ENCODE measurements at places on chromosomes 3 and 15.

DNA sequence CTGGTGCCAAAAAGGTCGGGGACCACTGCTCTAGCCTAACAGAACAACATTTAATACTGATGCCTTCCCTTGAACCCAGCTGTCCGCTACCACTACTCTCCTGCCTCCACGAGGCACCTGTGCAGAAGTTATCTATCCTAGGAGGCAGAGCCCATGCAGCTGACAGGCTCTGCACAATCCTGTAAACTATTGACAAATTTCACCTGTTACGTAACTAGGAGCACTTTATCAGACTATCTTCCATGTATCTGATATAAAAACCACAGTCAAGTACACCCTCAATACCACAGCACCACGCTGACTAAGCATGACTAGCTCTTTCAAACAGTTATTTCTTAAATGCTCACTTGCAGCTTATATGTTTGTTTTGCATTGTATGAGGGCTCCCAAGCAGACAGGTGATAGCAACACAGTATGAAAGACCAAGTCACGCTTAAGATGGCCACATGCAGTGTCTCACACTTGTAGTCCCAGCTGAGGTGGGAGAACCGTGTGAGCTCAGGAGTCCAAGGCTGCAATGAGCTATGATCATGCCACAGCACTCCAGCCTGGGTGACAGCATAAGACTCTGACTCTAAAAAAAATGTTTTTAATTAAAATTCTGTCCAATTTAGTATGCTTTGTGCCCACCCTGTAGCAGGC lies 4.5 kb upstream of the IL17RC start:
- H3K27ac ChIP-seq = no peak overlapping the region
- peaks cover 10% of the 10 kb centered on the region for H3K27me3 ChIP-seq

DNA sequence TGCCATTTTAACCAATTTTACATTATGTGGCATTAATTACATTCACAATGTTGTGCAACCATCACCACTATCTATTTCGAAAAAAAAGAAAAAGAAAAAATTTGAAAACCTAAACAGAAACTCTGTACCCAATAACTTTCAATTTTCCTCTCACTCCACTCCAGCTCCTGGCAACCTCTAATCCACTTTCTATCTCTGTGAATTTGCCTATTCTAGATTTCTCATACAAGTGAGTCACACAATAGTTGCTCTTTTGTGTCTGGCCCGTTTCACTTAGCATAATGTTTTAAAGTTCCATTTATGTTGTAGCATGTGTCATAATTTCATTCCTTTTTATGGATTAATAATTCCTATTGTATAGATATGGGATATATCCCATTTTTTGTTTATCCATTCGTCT lies 53.3 kb upstream of the TBC1D5 start:
- peaks cover 7% of the 10 kb centered on the region for H3K36me3 ChIP-seq
- H3K4me3 ChIP-seq = no peak overlapping the region
- no peaks in the 10 kb centered on the region for H3K4me1 ChIP-seq
- no peaks in the 10 kb centered on the region for H3K27me3 ChIP-seq
- H3K27ac ChIP-seq = no peak overlapping the region

GRCh38 chr15:53522991-53523390 lies 236.5 kb downstream of the WDR72 start:
- H3K36me3 ChIP-seq = no peaks in the 10 kb centered on the region
- H3K27me3 ChIP-seq = no peaks in the 10 kb centered on the region
- H3K4me3 ChIP-seq = no peak overlapping the region
- no peaks in the 10 kb centered on the region for H3K4me1 ChIP-seq

DNA sequence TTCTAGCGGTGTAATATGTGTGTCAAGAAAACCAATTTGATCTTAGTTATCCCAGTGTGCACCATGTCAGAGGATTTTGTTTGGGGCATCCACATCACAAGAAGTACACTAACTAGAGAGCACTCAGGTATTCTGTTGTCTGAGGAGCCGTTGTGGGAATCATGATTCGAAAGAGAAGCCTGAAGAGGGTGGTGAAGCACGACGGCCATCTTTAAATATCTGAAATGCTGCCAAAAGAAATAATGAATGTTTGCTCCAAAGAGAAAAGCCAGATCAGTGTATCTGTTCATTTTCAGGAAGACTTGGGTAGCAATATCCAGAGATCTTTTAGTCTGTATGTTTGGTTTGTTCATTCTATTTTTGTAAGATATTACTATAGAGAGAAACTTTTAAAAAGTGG lies 180.7 kb downstream of the KLHL25 start:
- H3K4me3 ChIP-seq = no peak overlapping the region
- H3K36me3 ChIP-seq = peaks cover 31% of the 10 kb centered on the region
- H3K27ac ChIP-seq = no peak overlapping the region
- DNase-seq = no peak
- peaks cover 8% of the 10 kb centered on the region for H3K4me1 ChIP-seq
- no peaks in the 10 kb centered on the region for H3K27me3 ChIP-seq

DNA sequence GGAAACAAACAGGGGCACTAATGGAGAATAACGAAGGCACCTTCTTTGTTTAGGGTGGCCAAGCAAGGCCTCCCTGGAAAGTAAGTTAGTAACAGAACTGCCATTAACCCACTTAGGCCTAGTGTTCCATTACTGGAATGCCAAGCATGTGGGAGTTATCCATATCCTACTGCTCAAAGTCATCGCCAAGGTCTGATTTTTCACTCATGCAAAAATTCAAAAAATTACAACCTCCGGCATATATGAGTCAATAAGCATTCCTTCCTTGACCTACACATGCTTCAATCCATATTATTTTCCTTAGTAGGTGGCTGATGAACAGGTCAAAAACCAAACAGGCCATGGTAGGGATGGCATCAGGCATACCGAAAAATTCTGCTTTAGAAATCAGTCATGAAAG lies 1097.2 kb downstream of the FHIT start:
- H3K4me3 ChIP-seq = no peak overlapping the region
- H3K27me3 ChIP-seq = no peaks in the 10 kb centered on the region
- H3K4me1 ChIP-seq = no peaks in the 10 kb centered on the region
- no peaks in the 10 kb centered on the region for H3K36me3 ChIP-seq

- peaks cover 22% of the 10 kb centered on the region for H3K4me1 ChIP-seq
- no peak for DNase-seq
- H3K4me3 ChIP-seq = no peak overlapping the region
- no peak overlapping the region for H3K27ac ChIP-seq
These were observed 244.1 kb downstream of the SLCO3A1 start for GRCh38 chr15:92097474-92098178.

GRCh38 chr15:101242160-101242998 lies 9.5 kb downstream of the CHSY1 start:
- peak overlapping the region; percentile 65 for H3K27ac ChIP-seq
- H3K27me3 ChIP-seq = no peaks in the 10 kb centered on the region
- DNase-seq = peak; percentile 24

All from activated B cell treated with CpG ODN at 0.5 μM for 24 hours (primary cell).